Activated CD8-positive, alpha-beta memory T cell treated with anti-CD3 and anti-CD28 coated beads for 1 hour (primary cell): ENCODE measurements at places on chromosomes 5 and 9.

DNA sequence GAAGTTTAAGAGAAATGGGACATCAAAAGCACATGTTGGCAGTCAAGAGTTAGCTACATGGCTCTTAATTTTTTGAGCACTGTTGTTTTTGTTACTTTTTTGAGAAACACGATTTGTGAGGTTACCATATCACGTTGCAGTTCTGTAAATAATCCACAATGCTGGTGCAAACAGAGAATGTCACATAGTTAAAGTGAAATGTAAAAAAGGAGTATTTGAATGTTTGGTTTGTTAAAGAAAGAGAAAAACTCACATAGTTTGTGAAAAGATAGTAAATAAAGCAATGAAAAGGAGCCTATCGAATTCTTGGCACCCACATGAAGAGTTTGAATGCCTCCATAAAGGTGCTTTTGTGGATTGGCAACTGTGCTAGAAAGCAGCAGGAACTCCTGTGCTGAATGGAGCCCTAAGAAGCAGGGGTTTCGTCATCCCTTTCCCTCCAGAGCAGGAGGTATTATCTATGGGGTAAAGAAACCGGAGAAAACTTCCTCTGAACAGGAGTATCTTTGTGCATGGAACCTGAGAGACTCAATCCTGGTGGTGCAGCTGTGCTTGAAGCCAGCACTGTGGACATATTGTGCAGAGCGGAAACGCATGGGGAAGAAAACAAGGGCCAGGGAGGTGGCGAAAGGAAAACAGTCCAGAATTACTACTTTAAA lies 148.5 kb upstream of the OTULINL start:
- no peak for DNase-seq

DNA sequence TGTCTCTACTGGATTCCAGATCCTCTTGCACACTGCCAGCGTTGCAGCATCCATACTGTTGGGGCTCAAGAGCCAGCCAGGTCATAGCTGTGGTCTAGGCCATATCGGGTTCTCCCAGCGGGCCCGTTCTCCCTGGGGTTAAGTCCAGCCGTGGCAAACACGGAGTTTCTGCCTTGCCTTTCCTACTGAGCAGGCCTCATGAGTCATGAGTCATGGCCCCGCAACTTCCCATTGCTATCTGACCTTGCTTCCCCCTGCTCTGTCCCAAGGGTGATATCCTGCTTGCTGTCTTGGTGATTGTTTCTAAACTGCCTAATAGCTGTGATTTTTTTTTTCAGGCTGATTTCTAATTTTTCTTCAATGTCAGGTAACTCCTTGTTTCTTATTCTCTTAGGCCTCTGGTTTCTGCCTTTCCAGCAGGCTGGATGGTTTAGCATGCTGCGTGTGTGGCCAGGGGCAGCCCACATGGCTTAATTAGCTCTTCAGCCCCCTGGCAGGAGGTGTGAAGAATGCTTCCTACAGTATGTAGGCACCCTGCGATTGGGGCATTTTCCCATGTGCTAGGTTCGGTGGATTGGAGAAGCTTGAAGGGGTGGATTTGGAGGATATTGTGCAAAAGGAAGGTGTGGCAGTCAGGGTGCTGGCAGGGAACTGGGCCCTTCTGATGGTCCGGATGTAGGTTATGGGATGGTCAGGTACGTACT lies 18.7 kb downstream of the DAPK1 start:
- no peak for DNase-seq

DNA sequence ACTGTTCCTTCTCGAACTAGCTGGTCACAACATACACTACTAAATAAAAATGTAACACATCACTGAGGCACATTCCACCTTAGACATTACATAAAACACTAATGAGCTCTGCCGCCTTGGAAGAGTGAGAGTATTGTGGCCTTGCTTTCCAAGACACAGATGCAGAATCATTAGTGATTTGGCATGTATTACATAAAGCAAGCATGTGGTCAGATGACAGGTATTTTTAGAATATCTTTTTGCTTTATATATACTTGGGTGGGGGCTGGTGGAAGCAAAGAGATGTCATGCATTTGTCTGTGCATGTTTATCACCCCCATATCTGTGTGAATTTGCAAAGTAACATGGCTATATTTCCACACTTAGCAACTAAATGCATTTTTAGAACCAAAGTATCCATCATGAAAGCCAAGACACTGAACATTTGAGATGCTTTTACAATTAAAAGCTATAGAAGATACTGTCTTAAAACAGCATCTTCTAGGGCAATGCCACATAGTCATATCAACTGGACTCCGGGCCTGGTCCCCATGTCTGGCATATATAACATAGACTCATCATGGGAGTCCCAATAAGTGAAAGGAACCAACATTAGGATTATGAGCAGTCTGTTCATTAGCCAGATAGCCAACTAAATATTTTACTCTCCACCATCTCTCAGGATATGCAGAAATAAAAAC lies 213.5 kb downstream of the MEF2C start:
- no peak for DNase-seq

DNA sequence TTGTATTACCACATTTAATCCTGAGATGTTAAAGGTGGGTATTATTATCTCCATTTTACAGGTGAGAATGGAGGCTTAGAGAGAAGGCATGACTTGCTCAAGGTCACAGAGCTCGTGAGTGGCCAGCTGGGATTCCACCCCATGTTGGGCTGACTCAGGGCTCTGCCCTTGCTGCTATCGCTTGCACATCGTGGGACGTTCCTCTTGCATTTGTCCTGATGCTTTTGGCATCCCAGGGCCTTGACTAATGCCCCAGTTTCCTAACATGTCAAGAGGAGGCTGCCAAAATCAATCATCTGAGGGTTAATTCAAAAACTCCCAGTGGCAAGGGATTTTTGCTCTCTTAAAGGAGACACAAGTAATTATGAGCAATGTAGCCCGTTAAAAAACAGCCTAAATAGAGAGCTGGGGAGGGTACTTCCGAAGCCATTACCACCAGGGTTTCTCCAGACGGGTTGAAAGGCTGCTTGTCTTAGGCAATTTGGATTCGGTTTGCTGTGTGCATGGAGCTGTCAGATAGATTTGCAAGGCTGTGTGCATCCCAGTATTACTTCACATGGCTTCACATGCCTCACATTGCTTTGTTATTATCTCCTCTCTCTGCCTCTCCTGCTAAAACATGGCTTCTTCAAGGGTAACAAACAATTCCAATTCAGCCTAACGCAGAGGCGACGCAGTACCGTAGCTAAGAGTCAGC lies 347.4 kb downstream of the DRD1 start:
- no peak for DNase-seq

- no peak for DNase-seq
These were observed 1.4 kb upstream of the IRX4 start for GRCh38 chr5:1883925-1884677.

- DNase-seq = no peak
These were observed 113.3 kb downstream of the PPP2R2B start for GRCh38 chr5:146765089-146765832.

GRCh38 chr5:67010684-67011409 lies 185.8 kb downstream of the CD180 start:
- no peak for DNase-seq

- no peak for DNase-seq
These were observed 365.4 kb upstream of the PTGER4 start for GRCh38 chr5:40314275-40314674.

DNA sequence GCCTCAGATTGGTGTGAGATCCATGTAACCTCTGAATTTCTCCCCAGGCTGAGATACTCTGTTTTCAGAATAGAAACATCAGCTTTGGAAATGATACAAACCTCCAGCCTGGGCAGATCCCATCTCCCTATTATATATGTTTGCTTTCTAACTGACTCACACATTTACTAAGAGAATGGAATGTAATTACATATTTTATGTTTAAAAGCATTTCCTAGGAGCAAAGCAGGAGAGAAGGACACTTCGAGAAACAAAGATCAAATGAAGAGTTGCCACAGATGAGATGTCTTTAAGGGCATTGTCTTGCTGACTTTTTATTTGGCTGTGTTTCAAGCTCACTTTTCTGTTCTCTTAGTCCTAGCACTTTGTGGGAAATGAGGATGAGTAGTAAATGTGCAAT lies 96.3 kb downstream of the CDH18 start:
- no peak for DNase-seq

DNA sequence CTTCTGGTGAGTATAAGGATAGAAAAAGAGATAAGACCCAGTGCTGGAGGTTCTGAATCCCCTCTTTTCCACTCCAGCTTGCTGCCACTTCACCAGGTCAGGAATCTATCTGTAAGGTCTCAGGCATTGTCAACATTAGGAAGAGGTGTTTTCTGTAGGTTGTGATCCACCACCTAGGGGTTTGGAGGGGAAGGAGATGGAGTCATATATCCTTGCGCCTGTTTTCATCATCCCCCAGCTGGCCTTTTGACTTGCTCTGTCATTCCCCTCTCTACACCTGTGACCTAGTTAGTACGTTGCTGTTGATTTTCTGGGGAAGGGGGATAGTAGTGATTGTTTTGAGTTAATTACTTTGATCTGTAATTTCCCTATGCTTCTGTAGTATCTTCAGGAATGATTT lies 20.5 kb downstream of the SPINK5 start:
- no peak for DNase-seq

DNA sequence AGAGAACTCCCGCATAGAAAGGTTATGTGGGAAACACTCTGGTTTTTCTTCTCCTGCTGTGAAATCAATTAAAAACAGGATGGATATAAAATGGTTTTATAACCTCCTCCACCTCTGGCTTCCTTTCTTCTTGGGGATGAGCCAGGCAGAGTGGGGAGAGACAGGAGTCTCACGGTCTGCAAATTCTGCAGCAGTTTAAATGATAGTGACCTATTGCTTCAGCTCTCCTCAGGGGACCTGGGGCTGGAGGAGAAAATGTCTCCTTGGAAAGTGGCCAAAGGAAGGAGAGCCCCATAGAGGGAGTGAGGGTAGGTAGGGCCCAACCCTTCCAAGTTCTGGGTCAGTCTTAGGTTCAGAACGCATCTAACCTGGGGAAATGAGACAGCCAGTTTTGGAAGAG lies 118.8 kb downstream of the MTX3 start:
- no peak for DNase-seq

DNA sequence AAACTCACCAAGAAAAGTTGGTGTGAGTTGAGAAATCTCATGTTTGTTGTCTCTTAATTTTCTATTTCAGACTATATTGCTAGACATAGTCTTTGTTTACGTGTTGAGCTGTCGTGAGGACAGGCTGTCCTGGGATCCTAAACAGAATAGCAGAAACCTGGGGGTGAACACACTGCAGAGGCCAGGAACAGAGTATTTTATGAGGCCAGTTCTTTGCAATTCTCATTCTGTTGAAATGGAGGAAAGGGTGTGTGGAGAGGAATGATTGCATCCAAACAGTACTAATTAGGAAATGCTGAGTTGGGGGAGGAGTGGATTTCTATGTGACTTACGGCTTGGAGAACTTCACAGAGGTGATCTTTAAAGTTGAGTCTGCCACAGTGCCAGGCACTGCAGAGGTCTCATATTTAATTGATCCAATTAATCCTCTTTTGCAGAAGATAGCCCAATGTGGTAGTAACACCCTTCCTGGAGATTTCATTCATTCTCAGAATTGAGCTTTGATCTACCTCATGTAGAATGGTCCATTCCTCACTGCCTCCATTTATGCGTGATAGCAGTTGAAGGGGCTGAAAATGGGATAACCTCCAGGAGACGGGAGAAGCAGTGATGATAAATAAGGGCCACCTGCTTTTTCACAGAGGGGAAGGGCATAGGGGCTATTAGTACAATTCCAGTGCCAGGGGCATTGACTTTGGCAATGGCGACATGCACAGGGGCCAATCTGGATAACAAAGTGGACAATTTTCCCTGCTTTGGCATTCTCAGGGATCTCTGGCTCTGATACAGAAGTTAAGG lies 84.7 kb upstream of the TNFAIP8 start:
- DNase-seq = no peak

DNA sequence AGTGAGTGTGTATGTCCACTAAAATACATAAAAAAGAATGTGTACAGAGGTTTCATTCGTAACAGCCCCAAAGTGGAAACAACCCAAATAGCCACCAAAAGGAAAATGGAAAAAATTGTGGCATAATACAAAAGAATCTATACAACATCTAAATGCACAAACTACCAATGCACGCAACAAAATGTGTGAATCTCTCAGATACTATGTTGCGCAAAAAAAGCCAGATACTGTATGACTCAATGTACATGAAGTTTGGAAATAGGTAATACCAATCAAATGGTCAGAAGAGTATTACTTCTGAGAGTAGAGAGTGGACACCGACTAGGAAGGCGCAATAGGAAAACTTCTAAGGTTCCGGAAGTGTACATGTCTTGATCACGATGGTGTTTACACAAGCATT lies 2.4 kb downstream of the XPA start:
- DNase-seq = no peak

DNA sequence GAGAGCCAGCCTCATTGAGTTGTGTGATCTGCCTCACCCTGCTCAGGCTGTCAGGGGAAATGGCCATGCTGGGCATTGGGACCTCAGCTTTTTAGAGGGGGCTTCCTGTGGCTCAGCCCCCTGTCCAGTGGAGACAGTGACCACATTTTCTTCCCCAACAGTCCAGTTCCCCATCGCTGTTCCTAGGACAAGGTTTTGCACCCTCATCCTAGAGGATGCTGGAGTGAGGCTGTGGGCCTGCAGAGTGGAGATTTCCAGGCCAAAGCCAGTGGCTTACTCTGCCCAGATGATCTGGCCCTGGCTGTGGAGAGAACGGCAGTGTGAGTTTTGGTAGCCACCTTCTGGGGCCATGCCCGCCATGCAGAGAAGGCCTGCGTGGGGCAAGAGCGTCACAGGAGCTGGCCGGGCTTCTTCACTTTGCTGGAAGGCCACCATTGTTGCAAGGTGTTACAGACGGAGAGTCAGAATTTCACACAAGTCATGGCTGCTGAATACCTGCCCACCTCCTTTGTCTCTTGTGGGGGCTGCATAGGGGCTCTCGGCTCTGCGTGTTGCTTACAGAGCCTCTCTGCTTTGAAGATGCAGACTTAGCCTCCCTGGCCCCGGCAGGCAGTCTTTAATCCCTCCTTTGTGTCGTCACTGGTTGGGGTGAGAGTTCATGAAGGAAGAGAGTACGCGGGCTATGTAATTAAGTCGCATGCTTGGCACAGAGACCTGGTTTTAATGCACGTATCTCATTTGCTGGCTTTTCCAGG lies 35.2 kb upstream of the PITX1 start:
- no peak for DNase-seq

DNA sequence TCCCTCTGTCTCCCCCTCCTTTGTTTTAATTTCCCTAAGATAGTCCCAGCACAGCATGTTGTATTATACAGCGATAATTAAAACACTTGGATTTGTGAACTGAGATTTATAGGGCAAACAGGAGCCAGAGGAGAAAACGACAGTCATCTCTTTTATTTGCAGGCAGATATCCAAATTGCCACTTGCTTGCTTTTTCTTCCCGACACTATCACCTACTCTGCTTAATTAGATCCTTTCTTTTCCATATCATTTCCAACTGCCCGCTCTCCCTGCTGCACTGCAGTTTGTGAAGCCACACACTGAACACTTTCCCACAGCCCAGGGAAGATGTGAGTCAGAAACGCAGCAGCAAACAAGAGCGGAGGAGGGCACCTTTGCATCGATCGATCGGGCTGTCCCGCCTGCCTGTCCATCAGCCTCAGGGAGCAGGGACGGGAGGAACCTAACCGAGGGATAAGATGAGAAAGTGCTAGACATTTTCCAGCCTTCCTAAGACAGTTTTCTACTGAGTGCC lies 35.8 kb upstream of the SPRY4 start:
- no peak for DNase-seq
